AML-193 (cell line): ENCODE measurements at places on chromosomes 7 and 10.

DNA sequence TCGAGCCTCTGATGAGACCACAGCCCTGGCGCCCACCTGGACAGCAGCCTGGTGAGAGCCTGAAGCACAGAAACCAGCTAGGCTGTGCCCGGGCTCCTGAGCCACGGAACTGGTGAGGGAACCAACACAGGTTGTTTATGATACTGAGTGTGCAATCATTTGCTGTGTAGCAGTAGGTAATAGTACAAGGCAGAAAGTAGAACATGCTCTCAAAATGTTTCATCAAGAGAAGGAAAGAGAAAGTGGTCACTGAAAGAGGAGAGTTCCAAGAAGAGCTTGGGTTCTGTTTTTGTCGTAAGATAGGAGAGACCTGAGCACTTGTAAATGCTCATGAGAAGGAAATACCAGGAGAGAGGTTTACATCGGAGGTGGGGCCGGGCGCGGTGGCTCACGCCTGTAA is 208.2 kb downstream of the FAM107B start:
- DNase-seq, result no peak

DNA sequence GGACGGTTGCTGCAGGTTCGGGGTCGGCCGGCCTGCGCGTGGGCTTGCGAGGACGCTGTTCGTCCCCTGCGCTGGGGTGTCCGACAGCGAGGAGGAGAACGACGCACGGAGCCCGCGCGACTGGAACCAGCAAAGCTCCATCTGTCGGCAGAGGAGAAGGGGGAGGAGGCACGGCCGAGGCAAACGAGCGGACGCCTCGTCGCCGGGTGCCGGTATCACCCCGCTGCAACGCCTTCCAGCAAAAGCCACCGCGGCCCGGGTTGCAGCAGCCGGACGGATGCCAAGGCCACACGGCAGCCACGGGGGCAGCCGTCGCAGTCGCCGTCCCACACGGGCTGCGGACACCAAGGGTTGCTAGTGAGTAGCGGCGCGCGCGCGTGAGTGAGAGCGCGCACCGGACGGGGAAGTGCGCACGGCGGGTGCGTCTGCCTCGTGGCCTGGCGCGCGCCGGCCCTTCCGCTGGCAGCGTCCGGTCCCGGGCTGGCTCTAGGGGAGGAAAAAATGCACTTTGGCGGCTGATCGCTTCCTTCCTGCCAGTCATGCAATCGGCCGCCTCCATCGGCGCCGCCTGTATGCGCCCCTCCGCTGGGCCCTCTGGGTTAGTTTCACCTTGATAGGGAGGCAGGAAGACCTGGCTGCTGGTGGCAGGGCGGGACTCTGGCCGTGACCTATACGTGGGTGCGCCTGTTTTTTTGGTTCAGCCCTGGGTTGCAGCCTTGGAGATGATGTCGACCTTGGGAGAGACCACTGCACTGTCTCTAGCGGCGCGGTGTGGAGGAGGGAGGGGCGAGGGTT is 434 bp downstream of the STAMBPL1 start:
- DNase-seq, result peak; percentile 88

GRCh38 chr10:60167050-60167449 is 222.6 kb downstream of the ANK3 start:
- DNase-seq, result no peak

GRCh38 chr10:95613330-95613729 is 43.2 kb downstream of the ALDH18A1 start:
- DNase-seq, result no peak

GRCh38 chr7:80370587-80370986 is 141.3 kb downstream of the GNAT3 start:
- no peak for DNase-seq

- DNase-seq, result peak; percentile 38
Observed at GRCh38 chr7:29345590-29345989, 151.0 kb downstream of the CHN2 start.

DNA sequence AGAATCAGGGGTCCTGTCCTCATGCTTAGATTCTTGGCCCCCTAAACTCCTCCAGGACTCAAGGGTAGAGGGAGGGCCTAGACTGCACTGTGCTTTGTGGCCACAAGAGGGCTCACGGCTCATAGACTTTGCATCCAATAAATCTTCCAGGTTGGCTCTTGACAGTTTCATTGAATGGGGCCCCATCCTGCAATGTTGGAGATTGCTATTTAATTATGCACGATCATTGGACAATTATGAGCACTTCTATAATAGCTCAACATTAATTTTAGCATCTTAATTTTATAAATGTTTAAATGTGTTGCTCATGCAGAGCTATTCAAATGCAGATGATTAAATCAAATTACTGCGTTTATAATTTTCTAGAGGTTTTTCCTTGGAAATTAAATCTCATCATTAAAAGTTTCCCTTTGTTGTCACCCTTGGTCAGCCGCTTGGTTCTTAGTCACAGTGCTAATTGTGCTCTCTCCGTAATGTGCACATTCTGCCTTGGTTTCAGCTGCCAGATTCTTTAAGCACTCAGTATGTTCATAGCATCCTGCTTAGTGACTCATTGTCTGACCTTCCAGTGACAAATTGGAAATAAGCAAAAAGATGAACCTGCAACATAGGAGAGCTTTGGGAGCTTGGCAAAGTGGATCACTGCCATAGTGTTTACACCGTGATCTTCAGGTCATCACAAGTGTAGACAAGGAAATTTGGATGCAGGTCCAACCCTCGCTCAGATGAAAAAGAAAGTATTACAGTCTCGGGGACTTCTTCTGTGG is 33.4 kb upstream of the PLPP4 start:
- peak; percentile 26 for DNase-seq

DNA sequence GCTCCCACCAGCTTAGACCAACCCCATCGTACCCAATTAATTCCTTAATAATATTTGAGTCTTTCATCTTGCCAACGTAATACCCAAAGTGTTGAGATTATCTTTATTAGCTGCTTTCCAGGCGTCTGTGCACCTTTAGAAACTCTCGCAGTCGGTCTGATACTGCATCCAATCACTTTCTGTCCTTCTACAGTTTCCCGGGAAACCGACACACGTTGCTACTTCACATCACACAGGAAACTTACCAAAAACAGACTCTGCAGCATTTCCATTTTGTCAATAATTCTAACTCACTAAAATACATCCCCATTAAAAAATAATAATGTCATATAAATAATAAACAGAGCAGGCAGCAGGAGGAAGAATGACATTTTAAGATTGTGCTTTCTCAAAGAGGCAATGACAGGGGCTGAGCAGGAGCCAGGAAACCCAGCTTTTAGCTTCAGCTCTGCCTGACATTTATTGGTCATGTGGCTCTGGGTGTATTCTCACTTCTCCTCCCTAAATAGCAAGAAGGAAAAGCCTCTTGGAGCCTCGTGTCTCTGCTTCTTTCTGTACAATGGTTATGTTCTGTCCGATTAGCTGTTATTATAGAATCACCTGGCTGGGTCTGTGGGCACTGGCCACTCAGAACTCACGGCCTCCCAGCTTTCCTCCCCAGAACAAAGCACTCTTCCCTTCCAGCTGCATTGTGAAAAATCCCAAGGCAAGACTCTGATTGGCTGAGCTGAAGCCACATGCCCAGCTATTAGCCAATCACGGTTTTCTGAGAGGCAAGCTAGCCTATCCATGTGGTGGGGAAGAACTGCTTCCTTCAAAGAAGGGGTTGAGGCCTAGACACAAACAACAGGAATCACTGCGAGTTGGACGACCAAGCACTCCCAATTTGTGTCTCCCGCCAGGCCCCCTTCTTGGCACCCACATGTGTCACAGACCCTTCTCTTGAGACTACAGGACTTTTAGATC is 424.7 kb upstream of the FOXK1 start:
- no peak for DNase-seq

DNA sequence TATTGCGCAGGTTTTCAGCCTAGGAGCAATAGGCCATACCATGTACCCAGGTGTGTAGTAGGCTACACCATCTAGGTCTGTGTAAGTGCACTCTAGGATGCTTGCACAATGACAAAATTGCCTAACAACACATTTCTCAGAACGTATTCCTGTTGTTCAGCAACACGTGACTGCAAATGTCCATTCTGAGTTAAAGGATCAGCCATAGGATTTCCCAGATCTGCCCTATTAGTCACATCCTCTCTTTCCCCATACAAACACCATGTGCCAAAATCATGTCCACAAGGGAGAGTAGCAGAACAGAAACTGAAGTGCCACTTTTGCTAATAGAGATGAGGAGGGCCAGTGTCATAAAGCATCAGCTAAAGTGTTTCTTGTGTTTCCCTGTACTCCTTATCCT is 42.6 kb upstream of the AMPH start:
- no peak for DNase-seq
